ENCODE measurements at places on chromosomes 5 and 9. TPM values are rescaled to one million over a fixed set of nuclear protein-coding genes. Genes with fewer than 3 reads are reported as not detected.

- no peak for DNase-seq
Measured at GRCh38 chr9:133979921-133980863, 11.9 kb downstream of the VAV2 start.

- no peak for DNase-seq
Measured at GRCh38 chr5:178490935-178491652, 99.1 kb downstream of the COL23A1 start.

DNA sequence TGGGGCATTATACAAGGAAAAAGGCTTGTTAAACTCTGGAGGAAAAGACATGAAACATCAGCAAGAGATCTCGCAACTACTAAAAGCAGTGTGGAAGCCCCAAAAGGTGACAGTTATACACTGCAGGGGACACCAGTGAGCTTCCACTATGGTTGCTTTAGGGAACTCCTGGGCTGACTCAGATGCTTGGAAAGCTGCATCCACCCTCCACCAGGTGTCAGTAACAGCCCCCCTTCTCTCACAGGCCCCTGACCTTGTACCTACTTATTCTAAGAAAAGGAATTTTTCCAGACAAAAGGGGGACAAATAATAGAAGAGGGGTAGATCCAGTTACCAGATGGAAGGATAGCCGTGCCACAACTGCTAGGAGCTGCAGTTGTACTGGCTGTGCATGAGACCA lies 154.4 kb upstream of the COX7C start:
- no peak for DNase-seq

- DNase-seq, result peak; percentile 54
Measured at GRCh38 chr9:112086627-112087026, 88.5 kb downstream of the SUSD1 start.

GRCh38 chr5:141039517-141039916 lies 11.7 kb upstream of the PCDHB1 start:
- DNase-seq, result no peak

DNA sequence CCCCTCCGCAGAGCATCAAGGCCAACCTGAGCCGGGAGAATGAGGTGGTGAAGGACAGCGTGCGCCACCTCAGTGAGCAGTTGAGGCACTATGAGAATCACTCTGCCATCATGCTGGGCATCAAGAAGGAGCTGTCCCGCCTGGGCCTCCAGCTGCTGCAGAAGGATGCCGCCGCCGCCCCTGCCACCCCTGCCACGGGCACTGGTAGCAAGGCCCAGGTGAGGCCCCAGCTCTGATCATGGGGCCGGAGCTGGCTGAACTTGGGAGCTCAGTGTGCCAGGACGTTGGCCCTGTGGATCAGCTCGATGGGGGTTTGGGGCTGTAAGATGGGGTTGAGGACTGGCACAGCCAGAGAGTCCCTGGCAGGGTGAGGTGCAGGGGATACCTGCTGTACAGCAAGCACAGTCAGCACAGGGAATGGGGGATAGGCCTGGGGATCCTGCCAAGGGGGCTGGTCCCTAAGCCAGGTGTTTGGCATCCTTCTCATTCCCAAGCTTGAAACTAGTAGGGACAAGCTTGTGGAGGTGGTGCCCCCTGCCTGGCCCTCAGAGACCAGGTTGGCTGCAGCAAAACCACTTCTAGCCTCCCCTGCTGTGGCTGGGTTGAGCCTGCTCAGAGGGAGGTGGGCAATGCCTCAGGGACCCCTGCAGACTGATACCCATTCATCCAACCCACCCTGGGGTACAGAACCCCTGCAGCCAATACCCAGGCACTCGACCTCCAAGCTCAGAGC lies 22.5 kb downstream of the OLFML2A start:
- no peak for DNase-seq

DNA sequence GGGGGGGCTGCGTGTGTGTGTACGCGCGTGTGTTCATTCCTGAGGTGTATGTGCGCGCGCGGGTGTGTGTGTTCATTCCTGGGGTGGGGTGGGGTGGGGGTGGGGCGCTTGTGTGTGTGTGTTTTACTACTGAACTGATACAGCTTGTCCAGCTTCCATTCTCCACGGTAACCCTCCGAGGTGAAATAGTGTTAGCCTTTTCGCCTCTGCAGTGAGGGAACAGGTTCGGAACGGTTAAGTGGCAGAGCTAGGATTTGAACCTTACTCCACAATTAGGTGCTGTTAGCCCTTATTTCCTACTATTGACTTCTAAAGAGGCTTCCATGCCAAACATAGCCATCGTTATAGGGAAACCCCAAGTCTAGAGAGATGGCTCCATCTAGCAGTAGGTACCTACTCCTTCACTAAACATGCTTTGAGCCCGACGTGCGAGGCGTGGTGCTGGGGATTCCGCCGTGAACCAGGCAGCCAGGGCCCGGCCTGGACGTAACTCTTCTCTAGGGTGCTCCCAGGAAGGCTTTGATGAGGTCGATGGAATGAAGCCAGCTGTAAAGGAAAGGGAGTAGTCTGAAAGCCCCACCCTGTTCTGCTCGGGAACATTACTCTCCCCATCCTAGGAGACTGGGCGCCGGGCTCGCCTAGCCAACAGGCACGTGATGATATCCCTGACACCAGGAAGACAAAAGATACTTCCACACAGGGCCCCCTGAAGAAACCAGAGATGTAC lies 782 bp upstream of the SKP1 start:
- peak; percentile 76 for DNase-seq

DNA sequence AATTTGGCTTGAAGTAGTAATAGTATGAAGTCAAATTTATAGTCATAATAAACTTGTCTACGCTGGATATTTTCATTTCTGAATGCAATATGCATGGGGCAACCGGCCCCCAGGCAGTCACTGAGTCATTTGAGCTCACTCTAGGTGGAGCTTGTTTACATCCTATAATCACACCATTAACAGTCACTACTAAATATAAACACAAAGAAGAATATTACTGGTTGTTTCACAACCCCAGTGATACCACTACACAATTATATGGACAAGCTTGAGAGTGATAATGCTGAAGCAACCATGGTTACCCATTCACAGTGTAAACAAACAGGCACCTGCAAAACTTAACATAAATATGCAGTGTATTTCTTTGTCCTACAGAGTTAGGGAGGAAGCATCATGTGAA lies 68.7 kb downstream of the MARCHF3 start:
- peak; percentile 97 for DNase-seq

DNA sequence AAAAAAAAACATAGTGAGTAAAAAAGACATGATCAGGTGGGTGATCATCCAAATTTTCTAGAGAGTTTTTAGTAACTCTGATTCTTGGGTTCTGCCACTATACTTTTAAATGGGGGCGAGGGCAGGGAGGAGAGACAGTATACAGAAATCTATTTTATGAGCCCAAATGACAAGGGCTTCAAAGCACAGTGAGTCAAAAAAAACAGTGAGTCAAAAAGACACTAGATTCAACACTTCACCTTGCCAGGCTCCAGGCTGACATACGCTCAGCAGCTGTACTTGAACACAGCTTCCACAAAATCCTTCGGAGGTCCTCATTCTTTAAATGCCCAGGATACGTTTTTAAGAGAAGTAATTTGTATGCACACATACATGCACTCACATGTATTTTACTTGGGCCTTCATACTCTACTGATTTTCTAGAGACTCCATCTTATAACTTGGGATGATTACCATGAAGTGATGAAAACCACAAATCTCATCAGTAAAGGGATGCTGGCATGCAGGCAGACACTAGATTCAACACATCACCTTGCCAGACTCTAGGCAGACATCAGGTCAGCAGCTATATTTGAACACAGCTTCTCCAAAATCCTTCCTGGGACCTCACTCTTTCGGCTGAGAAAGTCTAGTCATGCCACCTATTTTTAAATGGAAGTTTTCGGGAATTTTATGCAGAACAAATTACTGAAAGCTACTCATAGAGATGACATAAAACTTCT lies 28.8 kb downstream of the NR3C1 start:
- DNase-seq, result no peak

DNA sequence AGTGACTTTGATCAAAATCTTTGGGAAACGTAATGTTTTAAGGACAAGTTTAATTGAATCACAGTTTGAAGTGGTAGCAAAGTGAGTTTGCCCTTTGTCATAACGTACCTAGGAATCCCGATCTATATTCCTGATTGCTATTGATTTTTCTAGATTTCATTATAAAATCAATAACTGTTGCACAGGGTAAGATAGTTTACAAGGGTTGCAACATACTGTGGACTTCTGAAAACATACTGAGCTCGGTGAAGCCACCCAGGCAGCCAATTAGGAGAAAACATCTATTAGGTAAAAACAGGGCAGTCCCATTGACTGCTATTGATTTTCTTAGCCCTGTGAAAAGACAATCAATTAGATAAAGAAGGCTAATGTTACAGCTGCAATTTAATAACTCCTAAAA lies 659.9 kb downstream of the ISL1 start:
- DNase-seq, result no peak

ALDH1A1 gene
- 5.0 TPM for total RNA-seq

DNA sequence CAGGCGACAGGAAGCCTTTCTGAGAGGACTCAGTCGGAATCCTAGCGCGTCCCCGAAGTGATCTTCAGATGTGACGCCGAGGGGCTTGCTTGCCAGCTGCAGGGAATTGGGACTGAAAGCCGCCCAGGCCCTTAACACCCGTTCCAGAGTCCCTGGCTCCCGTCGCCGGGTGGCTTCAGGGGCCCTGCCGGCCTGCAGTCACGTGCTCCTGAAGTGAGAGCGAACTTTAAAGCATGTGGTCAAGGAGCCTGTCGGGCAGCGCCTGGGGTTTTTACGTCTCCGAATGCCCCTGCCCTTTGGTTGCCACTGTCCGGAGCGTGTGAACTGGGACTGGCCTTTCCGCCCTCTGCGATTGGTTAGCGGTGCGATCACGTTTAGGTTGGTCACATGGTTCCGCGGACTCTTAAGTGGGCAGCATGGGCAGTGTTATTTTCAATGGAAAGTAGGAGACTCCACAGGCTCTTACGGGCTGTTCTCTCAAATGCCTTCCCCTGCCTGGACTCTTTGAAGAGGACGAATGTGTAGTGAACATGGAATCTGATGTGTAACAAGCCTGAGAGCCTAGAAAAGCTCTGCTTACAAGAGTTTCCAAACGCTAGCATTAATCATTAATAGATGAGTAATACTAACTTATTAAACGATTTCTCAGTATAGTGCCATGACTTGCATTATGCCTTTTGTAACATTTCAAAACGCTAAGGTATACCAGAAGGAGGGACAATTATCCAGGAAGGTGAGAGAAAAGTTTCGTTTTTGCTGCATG lies 1.9 kb downstream of the VLDLR start:
- peak; percentile 94 for DNase-seq

IFNA10 gene
- total RNA-seq, result not detected

- DNase-seq, result peak; percentile 23
Measured at GRCh38 chr5:83645936-83646335, 74.7 kb downstream of the HAPLN1 start.

PPP3R2 gene
- not detected for total RNA-seq

DNA sequence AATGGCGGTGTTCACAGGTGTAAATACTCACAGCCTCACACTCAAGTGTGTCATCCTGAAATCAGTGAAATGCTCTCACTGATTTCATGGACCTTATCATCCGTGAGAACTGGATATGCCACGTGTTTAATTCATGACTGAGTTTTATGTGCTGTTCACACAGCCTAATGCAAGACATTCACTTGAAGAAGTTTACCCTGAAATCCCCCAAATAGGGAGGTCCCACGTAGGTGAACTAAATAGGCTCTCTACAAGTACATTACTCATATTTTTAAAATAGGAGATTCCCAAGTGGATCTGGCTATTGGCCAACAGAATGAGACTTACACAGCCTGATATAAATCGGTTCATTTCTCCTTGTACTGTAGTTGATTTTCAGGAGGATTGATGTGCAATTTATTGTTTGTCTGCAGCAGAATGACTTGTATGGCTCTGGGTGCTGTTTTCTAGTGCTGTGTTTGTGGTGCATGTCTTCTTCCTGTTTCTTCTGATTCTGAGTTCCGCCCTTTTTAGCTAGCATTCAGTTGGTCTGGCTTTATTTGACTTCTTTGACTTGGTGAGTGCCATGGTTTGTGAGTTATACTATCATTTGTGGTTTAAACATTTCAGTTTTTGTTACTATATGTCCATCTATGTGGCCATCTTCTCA lies 25.1 kb downstream of the TRIO start:
- peak; percentile 48 for DNase-seq

LRRC8A gene
- 329 TPM for total RNA-seq

DNA sequence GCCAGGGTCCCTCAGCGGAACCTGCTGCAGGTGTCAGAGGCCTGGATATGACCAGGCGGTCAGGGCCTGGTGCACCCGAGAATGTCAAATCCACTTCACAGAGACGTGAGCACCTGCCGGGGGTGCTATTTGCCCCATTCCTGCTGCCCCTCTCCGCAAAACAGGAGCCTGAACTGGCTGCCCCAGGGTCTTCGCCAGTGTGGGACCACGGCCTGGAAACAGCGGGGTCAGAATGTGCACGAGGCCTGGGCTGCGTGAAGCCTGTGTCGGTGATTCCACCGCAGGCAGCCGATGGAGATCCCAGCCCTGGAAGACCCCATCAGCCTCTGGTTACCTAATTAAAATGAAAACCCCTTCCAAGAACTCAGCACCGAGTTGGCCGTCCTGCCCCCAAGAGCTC lies 41.2 kb upstream of the TMEM250 start:
- DNase-seq, result no peak

DNA sequence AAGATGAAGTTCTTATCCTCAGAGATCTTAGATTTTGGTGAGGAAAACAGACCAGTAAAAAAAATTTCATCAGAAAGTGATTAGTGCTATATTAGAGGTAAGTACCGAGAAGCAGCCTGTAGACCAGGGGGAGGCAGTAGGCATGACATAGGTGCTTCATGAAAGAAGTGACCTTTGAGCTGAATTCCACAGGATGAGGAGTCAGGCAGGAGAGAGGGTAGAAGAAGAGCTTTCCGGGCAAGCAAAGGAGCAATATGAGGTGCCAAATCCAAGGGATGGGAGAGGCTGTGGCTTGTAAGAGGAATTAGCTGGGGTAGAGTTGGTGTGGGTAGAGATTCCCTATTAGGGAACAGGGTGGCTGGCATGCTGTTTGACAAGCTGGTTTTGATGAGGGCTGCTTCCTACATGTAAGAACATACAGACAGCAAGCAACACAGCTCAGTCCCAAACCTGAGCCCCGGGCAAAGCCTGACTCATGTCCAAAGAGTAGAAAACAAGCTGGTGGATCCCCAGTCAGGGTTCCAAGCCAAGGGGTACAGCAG lies 48.4 kb upstream of the PWWP2A start:
- DNase-seq, result peak; percentile 81

ANKRD31 gene
- 0.26 TPM for total RNA-seq

DNA sequence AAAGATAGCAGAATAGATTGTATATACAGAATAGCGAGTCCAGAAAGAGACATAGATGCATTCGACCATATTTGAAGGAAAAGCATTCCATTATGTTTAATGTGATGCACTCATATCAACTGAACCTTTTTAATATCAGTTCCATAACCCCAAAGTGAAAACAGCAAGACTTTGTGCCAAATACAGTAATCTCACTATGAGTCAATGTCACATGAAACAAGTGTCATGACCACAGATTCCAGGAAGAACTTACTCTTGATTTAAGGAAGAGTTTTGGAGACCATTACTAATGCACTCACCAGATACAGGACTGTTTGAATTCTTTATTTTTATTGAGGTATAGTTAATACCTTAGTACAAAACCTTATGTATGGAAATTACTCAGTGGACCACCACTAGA lies 220.5 kb downstream of the SH3GL2 start:
- DNase-seq, result peak; percentile 18
